Forelimb muscle (tissue), 1 donor: ENCODE measurements at places on chromosomes 2 and 18.

GRCh38 chr2:3952866-3953516, 249.6 kb downstream of the DCDC2C start:
- DNase-seq, result no peak

DNA sequence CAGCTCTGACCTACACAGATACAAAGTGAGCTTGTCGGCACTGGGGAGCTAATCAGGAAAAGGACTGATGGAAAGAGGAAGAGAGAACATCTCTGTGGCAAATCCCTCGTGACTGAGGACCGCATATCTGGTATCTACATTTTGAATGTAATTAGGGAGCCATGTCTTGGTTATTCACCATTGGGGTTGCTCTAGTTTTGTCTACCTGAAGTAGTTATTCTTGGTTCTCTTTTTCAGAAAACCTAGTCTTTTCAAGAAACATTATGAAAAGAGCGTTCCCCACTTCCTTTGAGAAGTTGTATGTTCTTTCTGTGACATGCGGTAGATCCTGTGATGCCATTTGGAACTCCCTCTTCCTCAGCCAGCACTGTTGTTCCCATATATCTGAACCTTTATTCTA, 104.4 kb downstream of the DOCK10 start:
- DNase-seq, result no peak

DNA sequence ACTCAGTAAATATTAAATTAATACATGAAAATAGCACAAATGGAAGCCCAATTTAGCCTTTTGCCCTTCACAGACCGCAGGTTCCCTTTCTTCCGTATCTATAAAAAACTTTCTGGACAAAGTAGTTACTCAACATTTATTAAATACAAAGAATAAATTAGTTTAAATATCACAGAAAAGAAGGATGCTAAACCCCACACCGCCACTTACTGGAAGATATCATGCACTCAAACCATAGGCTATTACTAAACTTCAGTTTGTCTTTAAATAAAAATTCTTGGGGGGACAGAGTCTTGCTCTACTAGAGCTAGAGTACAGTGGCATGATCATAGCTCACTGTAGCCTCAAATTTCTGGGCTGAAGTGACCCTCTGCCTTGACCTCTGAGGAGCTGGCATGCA, 120.7 kb upstream of the FHL2 start:
- DNase-seq, result no peak

DNA sequence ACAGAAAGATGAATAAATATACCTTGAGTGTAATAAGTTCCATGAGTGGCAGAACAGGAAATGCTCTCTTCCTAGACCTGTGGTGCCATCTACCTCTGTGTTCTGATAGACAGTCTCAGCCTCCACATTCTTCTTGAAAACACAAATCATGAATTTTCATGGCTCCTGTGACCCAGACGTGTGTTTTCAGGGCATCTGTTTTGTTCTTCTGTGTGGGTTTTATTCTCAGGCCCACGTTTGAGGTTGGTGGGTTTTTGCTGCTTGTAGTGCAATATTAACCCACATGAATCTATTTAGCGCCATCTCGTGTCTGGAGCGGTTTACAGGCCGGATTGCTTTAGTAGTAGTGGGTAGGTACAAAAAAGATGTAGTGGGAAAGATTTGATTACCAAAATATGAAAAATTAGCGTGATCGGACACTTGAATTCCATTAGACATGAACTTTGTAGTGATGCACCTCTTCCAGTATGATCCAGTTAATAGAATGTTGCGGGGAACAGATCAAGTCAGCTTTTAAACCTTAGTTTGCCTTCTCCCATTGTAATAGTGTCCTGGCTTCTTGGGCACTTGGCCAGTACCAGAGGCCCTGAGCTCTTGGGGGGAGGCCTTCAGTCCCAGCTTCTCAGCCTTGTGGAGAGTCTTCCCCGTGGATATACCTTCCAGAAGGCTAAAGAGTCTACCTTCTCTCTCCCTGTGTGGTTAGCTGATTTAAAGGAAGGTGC, 256.5 kb downstream of the TPGS2 start:
- no peak for DNase-seq

DNA sequence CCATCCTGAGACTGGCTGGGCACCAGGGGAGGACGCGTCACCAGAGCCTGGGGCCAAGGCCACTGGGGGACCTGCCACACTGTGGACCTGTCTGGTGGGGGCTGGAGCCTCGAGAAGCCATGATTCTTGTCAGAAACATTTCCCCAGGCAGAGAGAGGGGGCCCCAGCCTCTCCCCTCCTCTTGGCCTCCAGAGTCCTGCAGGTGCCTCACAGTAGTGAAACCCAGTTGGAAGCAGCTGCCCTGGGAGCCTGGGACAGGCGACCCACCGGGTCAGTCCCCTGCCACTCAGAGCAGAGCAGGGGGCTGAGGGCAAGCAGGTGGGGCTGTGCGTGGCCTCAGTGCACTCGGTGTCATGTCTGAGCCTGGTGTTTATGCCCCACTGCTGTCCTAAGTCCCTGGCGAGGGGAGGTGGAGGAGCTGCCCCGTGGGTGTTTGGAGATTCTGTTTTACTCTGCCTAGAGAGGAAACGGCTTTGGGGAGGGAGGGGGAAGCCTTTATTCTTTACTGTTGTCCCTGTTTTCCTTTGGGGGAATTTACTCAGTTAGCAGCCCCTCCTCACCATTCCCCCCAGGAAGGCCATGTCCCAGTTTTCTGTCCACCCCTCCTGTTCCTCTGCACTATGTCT, 7.7 kb downstream of the OXER1 start:
- no peak for DNase-seq
